ENCODE measurements at places on chromosomes 1 and 21.
A peak's percentile ranks its signal among the peaks of the same experiment; 100 is the strongest.

GRCh38 chr1:191427593-191427992 lies 730.7 kb upstream of the RGS18 start:
- no peak for DNase-seq

DNA sequence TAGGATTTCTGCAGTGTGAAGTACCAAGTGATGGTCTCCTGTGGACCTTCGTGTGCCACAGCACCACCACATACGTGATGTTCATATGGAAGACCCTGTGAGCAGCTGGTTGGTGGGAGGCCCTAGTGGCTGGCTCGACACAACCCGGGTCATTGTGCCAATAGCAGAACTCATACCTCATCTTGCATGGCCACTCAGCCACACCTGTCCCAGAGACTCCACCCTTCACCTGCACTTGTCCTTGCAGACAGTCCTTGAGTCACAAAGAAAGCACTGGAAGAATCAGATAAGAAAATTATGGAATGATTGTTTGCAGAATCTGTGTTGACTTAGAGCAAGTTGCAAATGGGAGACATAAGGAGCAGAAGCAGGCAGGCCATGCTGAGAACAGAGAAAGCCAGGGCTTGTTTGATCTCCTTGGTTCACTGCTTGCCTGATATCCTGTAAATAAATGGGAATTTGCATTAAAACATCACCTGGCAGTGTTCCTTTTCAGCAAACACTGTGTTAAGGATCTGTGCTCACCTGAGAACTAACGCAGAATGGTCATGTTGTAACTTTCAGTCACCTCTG lies 307.7 kb downstream of the SIPA1L2 start:
- no peak for DNase-seq

DNA sequence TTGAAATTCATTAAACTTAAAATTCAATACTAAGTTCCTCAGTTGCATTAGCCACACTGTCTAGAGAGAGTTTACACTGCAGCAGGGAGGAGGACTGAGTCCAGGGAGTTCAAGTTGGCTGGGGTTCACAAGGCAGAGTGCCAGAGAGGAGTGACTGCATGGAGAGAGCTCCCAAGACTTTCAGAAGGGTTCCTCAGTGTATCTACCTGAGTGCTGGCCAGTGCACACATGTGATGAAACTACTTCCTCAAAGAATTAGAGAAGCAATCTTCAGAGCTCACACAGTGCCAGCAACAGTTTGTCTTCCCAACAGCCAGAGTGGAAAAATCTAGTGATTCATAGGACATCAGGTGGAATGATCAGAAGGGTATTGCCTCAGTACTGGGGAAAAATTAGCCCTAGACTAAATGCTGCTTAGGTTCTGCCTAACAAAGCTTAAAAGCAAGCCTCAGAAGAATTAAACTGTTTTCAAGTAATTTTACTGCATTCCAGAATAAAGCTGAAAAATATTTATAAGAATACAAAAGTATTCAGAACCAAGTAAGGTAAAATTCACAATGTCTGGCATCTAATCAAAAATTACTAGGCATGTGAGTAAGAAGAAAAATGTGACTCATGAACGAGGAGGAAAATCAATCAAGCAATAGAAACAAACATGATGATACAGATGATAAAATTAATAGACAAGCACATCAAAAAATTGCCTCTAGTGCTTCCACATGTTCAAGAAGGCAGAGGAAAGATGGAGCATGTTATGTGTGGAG lies 10.4 kb upstream of the WNT3A start:
- DNase-seq, result no peak

DNA sequence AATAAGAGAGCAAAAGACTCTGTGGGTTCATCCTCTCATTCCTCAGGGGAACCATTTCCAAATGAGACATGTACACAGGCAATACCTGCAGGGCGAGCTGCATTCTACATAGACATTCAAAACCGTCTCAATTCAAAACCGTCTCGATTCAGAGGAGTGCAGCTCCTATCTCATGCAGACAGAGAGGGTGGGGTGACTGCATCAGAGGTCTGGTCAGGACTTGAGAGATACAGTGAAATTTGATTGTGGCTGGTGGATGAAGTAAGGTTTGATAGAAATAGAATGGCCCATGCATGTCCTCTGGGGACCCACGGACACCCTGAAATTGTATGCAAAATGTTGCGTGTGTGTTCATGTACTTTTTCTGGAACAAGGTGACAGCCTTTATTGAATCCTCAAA lies 27.3 kb downstream of the TEX35 start:
- DNase-seq, result no peak

- no peak for DNase-seq
Measured at GRCh38 chr1:181369416-181369815, 113.9 kb upstream of the CACNA1E start.

- DNase-seq, result no peak
Measured at GRCh38 chr1:190479050-190479397, 1.4 kb upstream of the BRINP3 start.

GRCh38 chr1:72282271-72283021 lies at the start of gene NEGR1:
NEGR1 (minus strand) TSS chr1:72282539.
- DNase-seq, result peak; percentile 49

GRCh38 chr1:10939654-10940450 lies 72.6 kb upstream of the TARDBP start:
- DNase-seq, result peak; percentile 43

- no peak for DNase-seq
Measured at GRCh38 chr1:53087332-53088285, 25.6 kb downstream of the PODN start.

DNA sequence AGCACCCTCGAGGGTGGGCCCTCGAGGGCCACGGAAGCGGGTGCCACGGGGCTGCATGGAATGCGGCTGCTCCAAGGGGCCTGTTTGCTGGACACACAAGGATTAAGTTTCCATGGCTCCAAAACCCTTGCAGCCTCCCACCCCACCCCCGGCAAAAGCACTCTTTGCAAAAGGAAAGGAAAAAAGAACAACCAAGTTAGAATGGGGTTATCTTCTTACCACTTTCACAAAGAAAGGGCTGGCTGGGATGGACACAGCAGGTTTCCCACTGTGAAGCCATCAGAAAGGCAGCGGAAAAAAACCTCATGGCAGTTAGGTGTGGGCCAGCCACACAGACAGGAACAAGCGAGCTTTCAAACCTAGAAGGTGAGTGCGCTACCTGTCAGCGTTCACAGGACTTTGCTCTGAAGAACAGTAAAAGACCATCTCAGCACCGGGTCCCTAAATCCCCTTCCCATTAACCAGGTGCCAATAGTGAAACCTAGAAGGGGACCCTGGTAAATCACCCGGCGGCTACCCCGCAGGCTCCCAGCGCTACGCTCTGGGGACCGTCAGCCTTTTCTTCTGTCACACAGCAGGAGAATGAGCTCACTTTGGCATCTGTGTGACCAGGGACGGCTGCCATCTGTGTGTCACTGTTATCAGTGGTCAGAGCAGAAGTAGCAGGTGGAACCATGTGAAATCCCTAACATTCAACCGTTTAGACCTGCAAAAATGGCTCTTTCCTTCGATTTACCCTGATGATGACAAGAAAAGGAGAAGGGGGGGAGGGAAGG lies 93.0 kb downstream of the SIM2 start:
- DNase-seq, result no peak

DNA sequence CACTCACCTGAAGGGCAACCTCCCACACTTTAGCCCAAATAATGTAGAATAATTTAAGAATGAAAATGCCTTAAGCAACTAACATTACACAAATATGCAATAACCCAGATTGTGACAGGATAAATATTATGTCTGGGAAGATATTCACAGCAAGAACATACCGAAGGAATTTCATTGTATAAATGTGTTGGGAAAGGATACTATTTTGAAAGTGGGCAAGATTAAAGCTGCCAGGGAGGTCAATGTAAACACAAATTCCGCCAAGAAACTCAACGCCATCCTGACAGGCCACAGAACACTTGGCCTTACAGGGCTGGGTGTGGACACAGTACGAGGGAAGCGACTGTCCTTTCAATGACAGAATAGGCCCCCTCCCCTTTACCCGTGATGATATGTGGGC lies 173.3 kb downstream of the RUNX1 start:
- no peak for DNase-seq

GRCh38 chr21:25487046-25487594 lies 120.2 kb downstream of the MRPL39 start:
- DNase-seq, result no peak

DNA sequence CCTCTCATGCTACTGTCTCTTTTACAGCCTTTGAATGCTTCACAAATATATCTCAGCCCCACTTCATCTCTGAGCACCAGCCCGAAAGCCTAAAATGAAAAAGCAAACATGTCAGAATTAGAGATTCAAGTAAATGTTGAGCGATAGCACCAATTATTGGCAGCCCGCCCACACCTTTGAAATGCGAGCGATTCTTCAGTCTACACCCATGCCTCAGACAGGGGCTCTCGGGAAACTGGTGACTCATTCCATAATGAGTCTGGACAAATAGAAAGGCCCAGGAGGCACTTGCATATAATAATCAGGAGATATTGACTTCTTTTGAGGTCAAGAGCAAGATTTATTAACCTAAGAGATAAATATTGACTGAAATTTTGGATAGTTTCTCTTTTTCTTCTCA lies 487.3 kb upstream of the PTBP2 start:
- no peak for DNase-seq

- no peak for DNase-seq
Measured at GRCh38 chr1:29379443-29380073, 143.2 kb downstream of the PTPRU start.

DNA sequence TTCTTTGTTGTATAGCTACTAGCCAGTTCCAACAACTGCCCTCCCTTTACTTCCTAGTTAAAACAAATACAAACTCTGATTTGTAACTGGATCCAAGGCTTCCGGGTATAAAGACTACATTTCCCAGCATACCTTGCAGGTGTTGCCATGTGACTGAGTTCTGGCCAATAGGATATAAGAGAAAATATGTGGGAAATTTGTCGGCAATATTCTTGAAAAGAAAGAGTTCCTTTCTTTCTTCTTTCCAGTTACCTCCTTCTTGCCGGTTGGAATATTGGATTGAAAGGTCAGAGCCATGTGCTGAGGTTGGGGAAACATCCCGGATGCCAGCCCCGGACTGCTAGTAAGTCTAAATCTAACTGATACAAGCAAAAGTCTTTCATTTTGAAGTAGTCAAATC lies 23.0 kb upstream of the ZBTB40 start:
- no peak for DNase-seq

DNA sequence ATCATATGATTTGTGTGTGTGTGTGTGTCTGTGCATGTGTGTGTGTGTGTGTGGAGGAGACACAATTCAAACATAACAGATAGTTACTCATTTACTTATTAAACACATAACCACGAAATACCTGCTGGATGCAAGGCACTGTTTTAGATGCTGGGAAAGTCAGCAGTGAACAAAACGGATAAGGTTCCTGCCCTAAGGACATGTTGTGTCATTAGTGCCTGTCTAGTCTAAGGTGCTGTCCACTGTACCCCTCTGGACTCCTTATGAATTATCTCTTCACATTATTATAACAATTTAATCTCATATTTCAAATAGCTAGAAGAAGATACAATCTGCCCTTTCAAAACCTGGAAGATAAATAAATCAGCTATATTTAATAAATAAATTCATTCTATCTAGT lies 162.4 kb downstream of the PLPPR5 start:
- DNase-seq, result no peak

- DNase-seq, result peak; percentile 92
Measured at GRCh38 chr1:6624710-6625583, at the start of gene THAP3. THAP3 (plus strand) TSS chr1:6624868; CDS start chr1:6625219, 351 bp downstream.

- DNase-seq, result no peak
Measured at GRCh38 chr1:59596956-59597355, 217.8 kb upstream of the HOOK1 start.

DNA sequence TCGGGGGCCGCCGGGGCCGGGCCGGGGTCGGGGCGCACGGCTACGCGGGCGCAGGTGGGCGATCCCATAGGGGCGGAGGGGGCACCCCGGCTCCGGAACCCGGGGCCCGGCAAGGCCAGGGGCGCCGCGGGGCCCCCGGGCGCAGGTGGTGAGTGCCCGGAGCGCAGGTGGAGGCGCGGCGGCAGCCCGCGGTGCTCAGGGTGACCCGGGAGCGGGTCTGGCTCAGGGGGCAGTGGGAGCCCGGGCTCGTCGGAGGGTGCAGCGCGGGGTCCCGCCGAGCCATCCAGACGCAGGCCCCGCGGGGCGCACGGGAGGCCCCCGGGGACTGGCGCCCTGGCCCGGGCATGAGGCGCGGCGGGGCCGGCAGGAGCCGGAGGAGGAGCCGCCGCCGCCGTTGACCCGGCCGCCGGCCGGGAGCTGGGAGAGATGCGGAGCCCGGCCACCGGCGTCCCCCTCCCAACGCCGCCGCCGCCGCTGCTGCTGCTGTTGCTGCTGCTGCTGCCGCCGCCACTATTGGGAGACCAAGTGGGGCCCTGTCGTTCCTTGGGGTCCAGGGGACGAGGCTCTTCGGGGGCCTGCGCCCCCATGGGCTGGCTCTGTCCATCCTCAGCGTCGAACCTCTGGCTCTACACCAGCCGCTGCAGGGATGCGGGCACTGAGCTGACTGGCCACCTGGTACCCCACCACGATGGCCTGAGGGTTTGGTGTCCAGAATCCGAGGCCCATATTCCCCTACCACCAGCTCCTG lies 489 bp downstream of the CELSR2 start:
- DNase-seq, result no peak

GRCh38 chr1:28313702-28314546 lies 14.9 kb upstream of the MED18 start:
- no peak for DNase-seq

GRCh38 chr21:28336314-28336713 lies 656.4 kb downstream of the LTN1 start:
- DNase-seq, result no peak

GRCh38 chr1:224317383-224318045 lies 12.5 kb downstream of the NVL start:
- DNase-seq, result no peak

- DNase-seq, result no peak
Measured at GRCh38 chr1:43766086-43766784, 58.9 kb downstream of the ST3GAL3 start.

DNA sequence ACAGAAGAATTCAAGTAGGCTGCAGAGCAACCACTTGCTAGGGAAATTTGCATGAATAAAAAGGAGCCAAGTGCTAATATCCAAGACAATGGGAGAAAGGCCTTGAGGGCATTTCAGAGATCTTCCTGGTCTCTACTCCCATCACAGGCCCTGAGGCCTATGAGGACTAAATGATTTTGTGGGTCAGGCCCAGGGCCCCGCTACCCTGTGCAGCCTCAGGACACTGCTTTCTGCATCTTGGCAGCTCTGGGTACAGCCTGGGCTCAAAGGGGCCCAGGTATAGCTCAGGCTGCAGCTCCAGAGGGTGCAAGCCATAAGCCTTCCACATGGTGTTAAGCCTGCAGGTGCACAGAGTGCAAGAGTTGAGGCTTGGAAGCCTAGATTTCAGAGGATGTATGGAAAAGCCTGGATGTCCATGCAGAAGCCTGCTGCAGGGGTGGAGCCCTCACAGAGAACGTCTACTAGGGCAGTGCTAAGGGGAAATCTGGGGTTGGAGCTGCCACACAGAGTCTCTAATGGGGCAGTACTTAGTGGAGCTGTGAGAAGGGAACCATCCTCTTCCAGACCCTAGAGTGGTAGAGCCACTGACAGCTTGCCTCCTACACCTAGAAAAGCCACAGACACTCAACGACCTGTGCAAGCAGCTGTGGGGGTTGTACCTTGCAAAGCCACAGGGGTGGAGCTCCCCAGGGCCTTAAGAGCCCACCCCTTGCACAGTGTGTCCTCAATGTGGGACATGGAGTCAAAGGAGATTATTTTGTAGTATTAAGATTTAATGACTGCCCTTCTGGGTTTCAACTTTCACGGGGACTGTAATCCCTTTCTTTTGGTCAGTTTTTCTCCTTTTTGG lies 13.7 kb upstream of the ACTRT2 start:
- no peak for DNase-seq

All from stimulated activated CD4-positive, alpha-beta T cell treated with anti-CD3 and anti-CD28 coated beads, Interleukin-4, amount 100 ng/mL, for 4 hours (primary cell).